ENCODE measurements at places on chromosomes 5 and 9.

GRCh38 chr9:132773764-132774339 lies 103.6 kb downstream of the GTF3C4 start:
- DNase-seq: no peak

DNA sequence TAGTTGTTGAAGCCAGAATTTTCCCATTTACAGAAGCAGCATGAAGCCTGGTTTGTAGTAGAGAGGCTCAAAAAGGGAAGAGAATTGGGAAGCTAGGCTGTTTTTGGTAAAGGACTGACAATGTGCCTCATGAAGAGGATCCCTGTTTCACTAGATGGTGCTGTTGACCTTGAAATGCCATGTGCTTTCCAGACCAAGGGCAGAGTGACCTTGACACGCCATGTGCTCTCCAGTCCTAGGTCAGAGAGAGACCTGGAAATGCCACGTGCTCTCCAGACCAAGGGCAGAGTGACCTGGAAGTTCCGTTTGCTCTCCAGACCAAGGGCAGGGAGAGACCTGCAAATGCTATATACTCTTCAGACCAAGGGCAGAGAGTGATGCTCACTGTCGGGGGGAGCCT lies 32.0 kb downstream of the UNC13B start:
- DNase-seq: no peak

DNA sequence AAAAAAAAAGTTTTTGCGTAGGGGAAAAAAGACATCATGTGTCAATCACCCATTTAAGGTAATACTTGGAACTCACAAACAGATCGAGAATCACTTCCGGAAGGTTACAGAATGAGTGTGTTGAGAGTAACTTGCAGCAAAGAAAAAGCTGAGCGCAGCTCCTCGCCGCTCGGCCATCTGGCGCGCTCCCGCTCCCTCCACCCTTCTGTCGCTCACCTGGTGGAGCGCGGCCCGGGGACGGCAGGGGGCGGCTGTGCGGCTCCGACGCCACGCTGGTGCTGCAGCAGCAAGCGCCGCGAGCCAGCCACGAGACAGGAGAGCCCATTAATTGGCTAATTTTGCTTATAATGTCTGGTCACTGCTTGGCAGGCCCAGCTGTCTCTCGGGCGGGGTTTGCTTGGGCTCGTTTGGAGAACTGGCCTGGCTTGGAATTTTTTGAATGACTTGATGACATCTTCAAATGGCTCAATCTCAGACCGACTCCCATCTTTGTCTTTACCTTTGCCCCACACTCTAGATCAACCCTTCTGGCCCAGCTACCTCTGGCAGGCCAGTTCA lies 601.8 kb downstream of the CCDC171 start:
- DNase-seq: peak; percentile 23

DNA sequence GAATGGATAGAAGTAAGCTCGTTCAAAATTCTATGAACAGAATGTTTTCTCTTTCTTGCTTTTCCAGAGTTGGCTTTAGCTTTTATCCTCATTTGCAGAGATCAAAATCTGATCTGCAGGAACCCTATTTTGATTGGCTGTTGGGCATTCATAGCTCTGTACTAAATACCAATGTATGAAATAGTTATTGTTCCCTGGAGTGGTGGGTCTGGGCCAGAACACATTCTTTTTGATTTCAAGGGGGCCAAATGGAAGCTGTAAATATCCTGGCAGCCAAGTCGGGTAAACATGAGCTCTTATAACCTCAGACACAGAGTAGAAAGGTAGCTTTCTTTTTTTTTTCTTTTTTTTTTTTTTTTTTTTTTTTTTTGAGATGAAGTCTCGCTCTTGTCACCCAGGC lies 241.5 kb downstream of the PDZD2 start:
- no peak for DNase-seq

DNA sequence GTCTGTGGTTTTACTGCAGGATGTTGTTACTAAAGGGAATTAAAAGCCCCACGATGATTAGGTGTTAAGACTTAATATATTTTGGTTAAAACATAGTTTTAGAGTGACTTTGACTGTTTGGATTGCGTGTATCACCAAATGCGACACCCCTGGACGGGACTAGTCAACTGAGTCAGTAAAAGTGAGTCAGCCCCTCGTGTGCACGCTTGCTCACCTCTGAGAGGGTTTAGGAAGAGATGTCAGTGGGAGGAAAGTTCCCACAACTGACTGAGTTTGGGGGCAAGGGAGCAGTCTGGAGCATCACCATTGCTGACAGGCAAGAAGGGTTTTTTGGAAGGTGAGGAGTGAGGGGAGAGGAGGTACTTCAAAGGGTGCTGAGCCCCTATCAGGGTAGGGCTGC lies 14.4 kb upstream of the DMRT3 start:
- no peak for DNase-seq

DNA sequence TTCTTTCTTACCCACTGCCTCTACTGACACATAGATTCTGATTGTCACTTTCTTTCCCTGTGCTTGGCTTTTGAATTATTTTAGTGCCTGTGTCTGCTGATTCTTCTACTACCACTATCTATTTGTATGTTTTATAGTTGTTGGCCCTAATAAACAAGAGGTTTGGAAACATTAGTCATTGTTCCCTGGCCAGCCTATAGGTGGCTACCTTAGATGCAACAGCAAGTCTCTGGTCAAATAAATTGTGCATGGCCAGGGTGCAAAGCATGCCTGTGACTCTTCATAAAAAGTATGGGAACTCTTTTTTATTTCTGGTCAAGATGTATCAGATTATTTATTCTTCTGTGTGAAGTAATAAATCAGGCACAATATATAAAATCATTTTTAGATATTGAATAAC lies 124.4 kb downstream of the PLK2 start:
- DNase-seq: no peak

GRCh38 chr5:139296862-139297326 lies 3.4 kb downstream of the MATR3 start:
- no peak for DNase-seq

GRCh38 chr9:98101868-98102273 lies 17.2 kb downstream of the TRIM14 start:
- peak; percentile 63 for DNase-seq

DNA sequence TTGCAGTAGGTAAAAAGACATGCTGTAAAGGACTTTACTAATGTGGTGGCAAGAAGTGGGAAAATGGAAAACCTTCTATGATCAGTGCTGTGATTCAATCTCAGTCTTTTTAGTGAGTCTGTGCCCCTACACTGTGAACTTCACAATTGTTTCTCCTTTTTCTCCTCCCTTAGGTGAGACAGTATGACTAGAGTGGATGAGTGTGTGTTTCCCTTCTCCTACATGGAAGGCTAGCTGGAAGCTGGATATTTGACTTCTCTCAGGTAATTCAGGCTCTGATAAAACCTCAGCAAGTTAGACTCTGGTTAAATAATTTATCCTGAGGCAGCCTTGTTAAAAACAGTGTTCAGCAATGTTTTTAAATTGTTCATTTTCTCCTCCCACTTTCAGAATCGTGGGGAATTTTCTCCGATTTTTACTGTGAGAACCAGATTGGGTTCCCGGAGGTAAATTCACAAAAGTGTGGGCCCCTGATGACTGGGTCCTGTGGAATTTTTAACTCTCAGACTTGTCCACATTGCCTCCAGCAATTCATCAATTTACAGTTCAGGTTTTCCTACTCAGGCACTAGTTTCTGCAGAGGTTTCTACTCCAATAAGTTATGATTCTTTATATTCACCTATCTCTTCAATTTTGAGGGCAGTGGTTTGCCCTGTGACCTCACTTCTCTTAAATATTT lies 149.1 kb upstream of the PIK3R1 start:
- DNase-seq: no peak

DNA sequence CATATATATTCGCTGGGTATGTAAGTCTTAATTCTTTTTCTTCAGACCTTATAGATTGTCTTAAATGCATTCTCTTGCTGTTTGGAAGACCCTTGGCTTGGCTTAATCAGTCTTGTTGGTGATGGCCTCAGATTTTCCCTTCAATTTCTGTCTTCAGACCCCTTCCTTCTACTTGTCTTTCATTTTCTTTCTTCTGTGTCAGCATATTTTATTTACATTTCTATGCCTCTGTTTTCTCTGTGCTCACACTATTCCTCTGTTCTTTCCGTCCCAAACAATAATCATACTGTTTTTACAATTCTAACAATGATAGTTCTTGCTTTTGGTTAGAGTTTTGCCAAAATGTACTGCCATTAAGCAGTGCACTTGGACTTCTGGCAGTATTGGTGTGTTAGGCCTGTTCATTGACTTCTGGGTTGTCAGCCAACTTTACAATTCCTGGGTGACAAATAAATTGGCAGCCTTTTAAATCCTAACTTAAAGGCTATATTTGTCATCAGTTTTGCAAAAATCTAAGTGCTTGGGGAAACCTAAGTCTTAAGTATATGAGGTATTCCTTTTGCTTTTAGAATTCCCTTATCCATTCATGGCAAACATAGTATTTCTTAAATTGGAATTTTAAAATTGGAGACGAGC lies 8.0 kb downstream of the SRFBP1 start:
- DNase-seq: no peak

DNA sequence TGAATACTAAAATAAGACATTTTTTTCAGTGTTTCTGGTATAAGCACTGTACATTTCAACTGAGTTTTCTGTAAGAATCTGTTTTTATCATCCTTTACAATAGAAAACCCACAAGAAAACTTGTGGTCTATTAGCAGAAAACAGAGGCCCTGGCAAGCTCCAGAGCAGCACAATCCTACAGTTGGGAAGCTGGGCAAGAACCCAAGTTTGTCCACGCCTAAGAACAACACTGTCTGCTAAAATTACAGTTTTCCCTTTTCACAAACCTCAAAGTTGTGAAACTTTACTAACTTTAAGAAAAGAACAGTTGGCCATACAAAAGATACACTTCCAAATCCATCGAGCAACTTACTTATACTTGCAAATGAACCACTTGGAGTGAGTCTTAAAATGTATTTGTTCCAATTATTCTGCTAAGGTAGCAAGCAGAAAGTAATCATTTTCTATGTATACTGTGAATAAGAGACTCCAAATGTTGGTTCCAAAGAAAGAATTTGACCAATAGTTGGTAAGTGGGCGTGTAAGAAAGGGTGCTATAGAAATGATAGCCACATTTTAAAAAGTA lies 982.0 kb upstream of the ARRDC3 start:
- no peak for DNase-seq

GRCh38 chr9:29865764-29866313 lies 2292.6 kb upstream of the C9orf72 start:
- no peak for DNase-seq

GRCh38 chr5:169116961-169117461 lies 183.9 kb downstream of the SLIT3 start:
- no peak for DNase-seq

GRCh38 chr9:37062336-37062735 lies 28.3 kb upstream of the PAX5 start:
- no peak for DNase-seq

DNA sequence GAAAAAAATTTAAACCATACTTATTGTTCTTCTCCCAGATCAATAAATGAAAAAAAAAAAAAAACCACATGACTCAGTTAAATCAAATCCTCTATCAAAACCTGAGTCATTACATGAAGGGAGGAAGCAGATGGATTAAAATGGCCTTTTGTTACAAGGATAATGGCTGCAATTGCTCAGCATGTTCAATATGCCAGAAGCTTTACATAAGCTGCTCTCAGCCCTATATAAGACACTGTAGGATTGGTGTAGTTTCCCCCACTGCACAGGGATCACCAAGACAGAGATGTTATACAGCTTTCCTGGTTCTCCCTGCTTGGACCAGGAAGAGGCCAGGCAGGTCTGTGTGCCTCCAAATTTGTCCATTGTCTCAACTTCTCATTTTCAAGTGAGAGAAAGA lies 101.6 kb upstream of the MAP1B start:
- no peak for DNase-seq

DNA sequence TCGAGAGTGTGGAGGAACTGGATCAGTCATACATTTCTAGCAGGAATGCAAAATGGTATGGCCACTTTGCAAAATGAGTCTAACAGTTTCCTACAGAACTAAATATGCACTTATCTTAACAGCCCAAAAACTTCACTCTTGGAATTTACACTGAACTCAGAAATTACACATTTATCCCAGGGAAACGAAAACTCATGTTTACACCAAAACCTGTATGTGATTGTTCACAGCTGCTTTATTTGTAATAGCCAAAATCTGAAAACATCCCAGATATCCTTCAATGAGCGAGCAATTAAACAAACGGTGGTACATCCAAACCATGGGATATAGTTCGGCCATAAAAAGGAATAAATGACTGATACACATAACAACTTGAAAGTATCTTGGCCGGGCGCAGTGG lies 62.0 kb downstream of the RNF130 start:
- DNase-seq: no peak

GRCh38 chr9:75658301-75658905 lies 232.1 kb upstream of the PCSK5 start:
- no peak for DNase-seq

GRCh38 chr5:40660751-40661150 lies 19.0 kb upstream of the PTGER4 start:
- no peak for DNase-seq

GRCh38 chr5:158879993-158880392 lies 219.7 kb downstream of the EBF1 start:
- no peak for DNase-seq

DNA sequence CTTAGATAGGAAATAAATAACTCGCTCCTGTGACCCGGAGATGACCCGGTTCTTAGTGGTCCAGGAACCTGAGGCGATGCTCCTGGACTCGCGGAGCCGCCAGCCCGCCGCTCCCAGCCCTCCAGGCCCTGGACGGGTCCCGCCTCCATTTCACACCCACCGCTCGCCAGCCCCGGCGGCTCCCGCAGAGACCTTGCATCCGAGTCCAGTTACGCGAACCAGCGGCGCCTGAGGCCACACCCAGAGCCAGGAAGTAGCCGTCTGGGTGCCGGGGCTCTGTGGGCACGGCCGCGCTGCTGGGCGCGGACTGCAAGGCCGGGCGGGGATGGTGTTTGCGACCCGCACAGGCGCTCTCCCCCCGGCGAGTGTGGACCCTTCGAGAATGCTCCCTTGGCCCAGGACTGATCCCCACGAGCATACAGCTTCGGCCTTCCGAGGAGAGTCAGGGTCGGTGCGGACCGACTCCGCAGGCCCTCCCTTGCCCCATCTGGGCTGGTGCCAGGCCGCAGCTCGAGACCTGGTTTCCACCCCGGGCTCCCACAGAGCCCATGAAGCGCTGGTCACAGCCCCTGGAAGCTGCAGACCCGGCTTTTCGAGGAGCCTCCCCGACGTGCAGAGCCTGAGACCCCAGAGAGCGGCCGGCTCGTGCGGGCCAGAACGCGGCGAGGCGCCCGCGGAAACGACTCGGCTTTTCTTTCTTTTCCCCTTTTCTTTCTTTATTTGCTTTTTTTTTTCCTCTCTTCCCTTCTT lies 5.2 kb upstream of the BARX1 start:
- DNase-seq: no peak

DNA sequence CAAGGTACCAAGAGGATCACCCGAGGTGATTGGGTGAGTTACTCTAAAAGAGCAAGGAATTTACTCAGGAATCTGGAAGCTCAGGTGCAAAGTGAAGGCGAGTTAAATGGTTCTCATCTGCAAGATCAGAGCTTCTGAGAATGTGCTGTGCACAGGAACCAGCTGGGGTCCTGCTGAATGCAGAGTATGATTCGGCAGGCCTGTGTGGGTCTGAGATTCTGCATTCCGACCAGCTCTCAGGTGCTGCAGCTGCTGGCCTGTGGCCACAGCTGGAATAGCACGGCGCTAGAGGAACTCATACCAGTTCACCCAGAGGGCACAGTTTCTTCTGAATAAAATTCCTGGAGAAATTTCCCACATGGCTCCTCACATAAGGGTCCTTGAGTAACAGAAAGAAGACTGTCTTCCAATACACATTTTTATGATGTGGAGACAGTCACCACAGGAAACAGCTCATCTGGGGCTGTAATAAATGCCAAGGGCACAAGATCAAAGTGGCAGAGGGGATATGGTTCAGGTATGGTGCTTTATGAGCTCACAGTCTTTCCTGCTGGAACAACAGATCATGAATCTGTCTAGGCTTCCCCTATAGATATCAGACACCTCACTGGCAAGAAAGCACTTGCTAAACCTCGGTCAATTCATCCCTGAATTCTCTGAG lies 83.9 kb downstream of the PTPN3 start:
- DNase-seq: no peak

Measured in stimulated activated CD8-positive, alpha-beta memory T cell treated with anti-CD3 and anti-CD28 coated beads, Interleukin-7, amount 100 ng/mL, for 4 hours (primary cell).